Muscle of back (tissue), 13 donors: ENCODE measurements at places on chromosomes 6 and 20.

DNA sequence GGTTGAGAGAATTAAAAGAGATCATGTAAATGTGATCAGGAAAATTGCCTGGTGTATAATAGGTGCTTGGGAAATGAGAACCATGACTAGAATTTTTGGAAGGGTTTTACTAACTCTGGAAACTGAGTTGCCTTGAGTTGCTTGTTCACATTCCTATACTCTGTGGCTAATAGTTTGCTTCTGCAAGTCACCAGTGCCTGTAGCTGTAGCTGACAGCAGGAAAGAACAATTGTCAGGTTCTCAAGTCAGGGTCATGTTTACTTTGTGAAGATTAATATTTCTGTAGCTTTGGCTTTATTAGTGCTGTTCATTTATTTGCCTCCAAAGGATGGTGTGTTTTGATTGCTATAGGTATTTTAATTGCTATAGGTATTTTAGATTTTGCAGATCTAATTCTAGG, 86.5 kb downstream of the EYA2 start:
- no peak for DNase-seq

DNA sequence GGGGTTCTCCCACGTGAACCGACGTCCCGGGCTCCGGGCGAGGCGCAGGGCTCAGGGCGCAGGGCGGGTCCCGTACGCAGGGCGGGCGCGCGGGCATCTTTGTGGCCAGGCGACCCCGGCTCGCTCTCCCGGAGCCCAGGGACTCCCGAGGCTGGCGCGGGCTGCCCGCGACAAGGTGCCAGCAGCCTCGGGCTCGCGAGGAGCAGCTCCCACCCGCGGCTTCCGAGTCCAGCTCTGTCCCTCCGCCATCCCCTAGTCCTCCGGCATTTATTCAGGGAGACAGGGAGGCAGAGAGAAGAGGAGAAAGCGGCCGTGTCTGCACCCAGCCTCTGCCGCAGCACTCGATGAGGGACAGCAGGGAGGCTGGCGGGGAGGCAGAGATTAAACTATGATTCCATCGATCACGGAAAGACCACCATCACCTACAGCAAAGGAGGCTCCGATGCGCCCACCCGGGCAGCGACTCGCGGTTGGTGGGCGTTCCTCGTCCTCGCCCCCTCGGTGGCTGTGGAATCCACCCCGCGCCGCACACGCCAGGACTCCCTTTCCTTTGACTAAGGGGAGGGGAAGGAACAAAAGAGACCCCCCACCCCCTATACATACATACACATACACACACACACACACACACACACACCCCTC, 1.1 kb downstream of the RGS17 start:
- no peak for DNase-seq

DNA sequence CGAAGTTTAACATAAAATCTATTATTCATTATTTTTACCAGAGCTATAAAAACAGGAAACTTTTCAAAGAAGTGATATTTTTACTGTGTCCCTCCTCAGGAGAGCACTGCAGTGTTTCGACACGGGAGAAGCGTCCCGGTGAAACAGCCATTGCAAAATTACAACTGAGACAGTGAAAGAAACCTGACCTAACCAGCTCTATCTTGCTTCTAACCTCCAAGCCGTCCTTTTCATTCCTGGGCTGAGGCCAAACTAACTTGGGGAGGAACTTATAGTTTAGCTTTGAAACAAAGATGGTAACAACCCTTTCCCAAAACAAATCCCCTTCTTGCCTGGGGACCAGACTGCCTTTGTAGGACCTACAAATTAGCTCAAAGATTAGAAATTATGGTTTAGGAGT, 79.2 kb downstream of the WDR27 start:
- peak; percentile 13 for DNase-seq

DNA sequence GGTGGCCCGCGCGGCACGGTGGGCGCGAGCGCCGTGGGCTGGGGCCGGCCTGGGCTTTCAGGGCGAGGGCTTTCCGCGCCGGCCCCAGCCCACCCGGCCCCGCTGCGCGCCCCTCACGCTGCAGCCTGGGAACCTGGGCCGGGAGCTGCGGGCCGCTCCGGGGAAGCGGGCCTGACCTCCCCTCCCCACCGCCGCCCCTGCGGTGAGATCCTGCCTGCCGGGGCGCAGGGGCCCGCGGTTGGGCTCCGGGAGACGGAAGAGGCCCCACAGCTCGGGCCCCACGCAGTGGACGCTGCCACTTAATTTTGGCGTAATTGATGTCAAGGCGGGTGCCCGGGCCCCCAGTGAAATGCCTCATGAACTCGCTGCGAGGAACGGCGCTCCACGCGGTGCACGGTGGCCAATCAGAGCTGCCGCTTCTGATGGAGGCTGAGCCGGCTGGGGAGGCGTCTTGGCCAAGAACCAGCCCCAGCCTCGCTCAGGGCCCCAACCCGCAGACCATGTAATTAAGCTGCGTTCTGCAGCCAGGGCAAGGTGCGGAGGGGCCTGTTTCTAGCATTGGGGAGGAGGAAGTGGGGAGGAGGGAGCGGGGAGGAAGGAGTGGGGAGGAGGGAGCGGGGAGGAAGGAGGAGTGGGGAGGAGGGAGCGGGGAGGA, 96.1 kb upstream of the BHLHE23 start:
- DNase-seq = peak; percentile 37

- no peak for DNase-seq
Observed at GRCh38 chr6:156993713-156994112, 216.5 kb downstream of the ARID1B start.

DNA sequence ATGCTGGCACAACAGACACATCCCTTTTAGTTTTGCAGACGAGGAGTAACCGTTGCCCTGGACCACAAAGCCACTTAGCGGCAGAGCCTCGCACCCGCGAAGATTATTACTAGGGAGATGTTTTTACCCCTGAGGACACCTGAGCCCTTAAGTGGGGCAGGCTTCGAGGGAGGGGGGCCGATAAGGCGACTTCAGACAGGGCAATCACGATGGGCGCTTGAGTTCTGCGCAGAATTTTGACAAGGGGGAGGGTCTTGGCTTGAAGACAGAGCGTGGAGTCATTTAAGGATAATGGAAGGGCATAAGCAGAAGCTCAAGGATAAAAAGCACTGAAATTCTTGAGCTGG, 650 bp upstream of the TTK start:
- no peak for DNase-seq
